ENCODE measurements at places on chromosomes 4 and X.

DNA sequence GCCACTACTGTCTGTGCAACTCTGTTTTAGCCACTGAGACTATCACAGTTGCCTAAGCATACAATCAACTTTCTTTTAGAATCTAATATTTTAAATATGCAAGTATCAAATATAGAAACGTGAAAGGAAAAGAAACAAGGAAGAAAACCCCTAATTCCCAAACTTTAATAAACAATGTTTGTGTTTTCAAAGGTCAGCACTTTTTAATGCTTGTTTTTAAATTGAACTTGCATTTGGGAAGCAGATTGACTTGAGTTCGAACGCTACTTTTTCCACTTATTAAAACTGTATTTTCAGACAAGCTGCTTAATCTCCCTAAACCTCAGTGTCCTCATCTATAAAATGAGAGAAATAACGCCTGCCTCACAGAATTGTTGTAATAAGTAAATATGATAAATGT lies 185.8 kb upstream of the GPC4 start:
- no peak for DNase-seq

- no peak for DNase-seq
These were observed 49.0 kb downstream of the AMMECR1 start for GRCh38 chrX:110268886-110269285.

DNA sequence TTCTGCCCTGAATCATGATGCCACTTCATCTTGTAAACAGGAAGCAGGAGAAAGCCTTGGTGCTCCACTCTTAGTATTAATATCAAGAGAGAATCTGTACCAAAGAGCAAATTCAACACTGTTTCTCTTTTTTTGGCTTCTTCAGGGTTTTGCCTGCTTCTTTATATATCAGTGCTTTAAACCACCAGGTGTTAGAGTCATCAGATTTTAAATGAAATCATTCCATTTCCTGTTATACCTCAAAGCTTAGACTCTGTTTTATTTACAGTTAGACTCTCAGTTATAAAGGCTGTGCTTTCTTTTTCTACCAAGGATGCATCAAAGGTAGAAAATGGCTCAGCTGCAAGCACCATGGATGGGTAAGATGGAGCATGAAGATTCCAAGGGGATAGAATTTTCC lies 350.9 kb downstream of the CAMK2D start:
- DNase-seq, result no peak

- DNase-seq, result no peak
These were observed 311 bp downstream of the RNF113A start for GRCh38 chrX:119871245-119871598.

GRCh38 chr4:146647615-146648460 lies 9.1 kb downstream of the POU4F2 start:
- no peak for DNase-seq

- DNase-seq, result no peak
These were observed 4.9 kb downstream of the ELF2 start for GRCh38 chr4:139171876-139172691.

GRCh38 chr4:82124365-82124764 lies 249.4 kb downstream of the HNRNPD start:
- no peak for DNase-seq

DNA sequence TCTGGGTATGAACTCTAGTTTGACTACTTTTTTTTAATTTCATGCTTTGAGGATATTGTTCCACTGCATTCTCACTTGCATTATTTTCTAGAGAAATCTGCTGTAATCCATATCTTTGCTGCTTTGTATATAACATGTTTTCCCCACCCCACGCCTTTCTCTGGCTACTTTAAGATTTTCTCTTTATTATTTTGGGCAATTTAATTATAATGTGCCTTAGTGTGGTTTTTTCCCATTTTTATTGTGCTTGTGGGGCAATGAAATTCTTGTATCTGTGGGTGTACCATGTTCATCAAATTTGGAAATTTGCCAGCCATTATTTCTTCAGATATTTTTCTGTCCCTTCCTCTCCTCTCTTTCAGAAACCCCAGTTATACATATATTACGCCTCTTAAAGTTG lies 15.1 kb upstream of the PPP2R2C start:
- no peak for DNase-seq

DNA sequence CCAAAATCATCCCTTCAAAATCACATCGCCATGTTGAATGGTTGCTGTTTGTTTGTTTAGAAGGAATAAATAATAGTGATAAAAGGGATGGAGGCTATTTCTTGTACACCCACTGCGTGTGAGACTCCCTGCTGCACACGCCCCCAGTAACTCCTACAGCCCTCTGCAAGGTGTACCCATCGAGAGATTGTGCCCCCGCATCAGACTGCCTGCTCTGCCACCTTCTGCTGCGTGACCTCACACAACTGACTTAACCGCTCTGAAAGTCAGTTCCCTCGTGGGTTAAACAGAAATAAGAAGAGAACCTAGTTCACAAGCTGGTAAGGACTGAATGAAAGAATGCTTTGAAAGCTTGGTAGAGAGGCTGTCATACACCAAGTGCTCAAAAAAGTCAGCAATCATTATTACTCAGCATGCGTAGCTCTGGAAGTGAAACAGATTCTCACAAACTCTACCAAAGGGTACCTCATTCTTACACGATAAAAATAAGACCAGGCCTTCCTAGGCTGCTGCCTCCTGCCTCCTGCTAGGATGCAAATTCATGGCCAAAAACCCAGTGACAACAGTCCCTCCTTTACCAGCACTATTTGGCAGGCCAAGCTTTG lies 147.1 kb downstream of the CPEB2 start:
- DNase-seq, result no peak

GRCh38 chrX:101390664-101391525 lies at the start of gene RPL36A:
Gene RPL36A, plus strand, starts transcription at chrX:101391011. Its CDS starts 33 bp downstream, at chrX:101391044.
- DNase-seq, result peak; percentile 77

- no peak for DNase-seq
These were observed 22.4 kb downstream of the MAP7D3 start for GRCh38 chrX:136228839-136229207.

DNA sequence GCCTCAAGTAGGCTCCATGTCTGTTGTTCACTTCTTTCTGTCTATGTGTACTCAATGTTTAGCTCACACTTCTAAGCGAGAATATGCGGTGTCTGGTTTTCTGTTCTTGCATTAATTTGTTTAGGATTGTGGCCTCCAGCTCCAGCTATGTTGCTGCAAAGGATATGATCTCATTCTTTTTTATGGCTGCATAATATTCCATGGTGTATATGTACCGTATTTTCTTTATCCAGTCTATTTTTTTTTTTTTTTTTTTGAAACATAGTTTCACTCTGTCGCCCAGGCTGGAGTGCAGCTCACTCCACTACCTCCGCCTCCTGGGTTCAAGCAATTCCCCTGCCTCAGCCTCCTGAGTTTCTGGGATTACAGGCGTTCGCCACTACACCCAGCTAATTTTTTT lies 5.7 kb upstream of the TMEM150C start:
- DNase-seq, result no peak

GRCh38 chrX:107700317-107700774 lies 72.0 kb downstream of the PRPS1 start:
- DNase-seq, result no peak

- peak; percentile 6 for DNase-seq
These were observed 344.0 kb downstream of the ACTRT1 start for GRCh38 chrX:127708155-127708554.

DNA sequence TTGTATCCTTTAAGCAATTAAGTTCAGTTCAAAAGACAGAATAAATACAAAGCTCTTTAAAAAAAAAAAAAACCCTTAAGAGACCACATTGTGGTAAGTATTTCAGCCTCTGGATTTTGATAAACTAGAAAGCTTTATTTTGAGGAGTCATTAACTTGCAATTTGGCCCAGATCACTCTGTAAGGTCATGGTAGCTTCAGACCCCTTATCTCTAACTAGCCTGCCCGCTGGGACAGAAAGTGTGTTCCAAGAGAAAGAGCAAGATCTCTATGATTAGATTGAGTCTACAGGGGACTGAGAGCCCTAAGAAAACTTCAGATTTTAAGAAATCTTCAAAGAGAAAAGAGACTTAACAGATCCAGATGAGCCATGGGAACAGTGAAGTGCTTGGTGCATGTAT lies 45.6 kb downstream of the GALNT7 start:
- no peak for DNase-seq

- DNase-seq, result no peak
These were observed 34.6 kb downstream of the LIMCH1 start for GRCh38 chr4:41572516-41572915.

- no peak for DNase-seq
These were observed 220.1 kb downstream of the DLG3 start for GRCh38 chrX:70664726-70665125.

DNA sequence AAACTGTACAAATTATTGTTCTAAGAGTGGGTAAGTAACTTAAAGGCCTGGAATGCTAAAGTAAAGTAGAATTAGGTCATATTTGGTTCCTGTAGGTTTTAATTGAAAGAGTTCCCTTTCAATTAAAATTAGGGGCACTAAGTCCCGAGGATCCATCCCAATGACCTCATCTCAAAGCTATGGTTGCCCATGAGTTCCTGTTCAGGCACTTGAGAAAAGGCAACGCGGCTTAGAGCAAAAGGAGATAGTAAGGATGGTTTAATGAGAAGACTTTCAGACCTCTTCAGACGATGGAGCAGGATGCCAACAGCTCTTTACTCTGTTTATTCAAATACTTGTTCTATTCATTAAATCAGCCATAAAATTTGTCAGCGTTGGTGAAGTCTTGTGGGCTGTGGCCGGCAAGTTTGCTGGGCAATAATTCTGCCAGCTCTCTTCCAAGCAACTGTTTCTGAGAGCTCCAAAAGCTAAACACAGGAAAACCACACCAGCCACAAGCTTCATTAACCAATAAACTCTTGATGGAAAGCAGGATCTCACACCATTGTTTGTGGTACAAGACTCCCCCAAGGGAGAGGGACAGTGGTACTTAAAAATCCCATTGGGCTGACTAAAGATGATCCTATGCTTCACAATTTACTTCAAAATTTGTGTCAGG lies 167.4 kb downstream of the COL4A6 start:
- no peak for DNase-seq

- no peak for DNase-seq
These were observed 1742.8 kb downstream of the PCDH7 start for GRCh38 chr4:32462944-32463343.

DNA sequence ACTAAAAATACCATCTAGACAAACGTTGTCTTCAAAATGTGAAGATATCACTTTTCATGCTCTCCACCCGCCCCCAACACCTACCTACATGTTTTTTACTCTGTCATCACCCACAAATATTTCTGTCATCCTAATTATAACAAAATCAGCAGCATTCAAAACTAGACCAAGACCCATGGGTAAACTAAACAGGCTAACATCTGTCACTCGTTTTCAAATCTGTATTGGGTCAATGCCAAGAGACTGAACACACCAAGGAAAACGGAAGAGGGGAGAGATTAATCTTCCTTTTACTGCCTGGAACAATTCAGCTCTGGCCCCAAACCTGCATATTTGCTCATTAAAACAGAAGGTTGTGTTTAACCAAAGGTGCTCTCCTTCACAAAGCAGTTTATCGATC lies 17.5 kb downstream of the FAM184B start:
- DNase-seq, result no peak

DNA sequence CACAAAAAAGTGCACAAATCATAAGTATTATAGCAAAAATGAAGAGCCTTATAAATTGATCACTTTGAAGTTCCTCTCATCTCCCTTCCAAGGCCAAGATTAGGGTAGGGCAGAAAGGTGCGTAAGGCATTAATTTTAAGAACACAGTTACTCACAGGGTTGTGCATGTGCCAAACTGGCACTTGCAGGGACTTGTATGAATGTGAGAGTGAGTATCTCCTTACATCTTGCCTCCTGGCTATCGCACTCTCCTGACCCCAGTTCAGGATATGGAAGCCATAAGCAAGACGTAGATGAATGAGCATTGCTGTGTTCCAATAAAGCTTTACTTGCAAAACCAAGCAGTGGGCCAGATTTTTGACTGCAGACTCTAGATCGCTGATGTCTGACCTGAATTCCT lies 510.1 kb upstream of the AADAT start:
- no peak for DNase-seq

DNA sequence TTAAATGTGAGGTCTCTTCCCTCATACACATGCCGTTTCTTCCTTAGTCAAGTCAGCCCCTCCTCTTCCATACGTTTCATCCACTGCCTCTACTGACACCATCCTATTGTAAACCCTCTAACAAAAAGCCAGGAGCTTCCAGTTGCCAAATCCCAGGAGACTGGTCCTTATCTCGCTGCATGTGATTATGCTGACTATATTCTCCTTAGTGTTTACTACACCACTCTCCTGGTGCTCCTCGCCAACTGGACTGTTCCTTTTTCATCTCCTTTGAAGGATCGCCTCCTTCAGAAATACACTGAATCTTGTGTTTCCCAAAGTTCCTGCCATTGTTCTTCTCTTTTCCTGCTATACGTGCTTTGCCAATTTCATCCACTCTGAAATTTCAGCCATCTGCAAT lies 27.7 kb downstream of the MAML3 start:
- DNase-seq, result no peak

DNA sequence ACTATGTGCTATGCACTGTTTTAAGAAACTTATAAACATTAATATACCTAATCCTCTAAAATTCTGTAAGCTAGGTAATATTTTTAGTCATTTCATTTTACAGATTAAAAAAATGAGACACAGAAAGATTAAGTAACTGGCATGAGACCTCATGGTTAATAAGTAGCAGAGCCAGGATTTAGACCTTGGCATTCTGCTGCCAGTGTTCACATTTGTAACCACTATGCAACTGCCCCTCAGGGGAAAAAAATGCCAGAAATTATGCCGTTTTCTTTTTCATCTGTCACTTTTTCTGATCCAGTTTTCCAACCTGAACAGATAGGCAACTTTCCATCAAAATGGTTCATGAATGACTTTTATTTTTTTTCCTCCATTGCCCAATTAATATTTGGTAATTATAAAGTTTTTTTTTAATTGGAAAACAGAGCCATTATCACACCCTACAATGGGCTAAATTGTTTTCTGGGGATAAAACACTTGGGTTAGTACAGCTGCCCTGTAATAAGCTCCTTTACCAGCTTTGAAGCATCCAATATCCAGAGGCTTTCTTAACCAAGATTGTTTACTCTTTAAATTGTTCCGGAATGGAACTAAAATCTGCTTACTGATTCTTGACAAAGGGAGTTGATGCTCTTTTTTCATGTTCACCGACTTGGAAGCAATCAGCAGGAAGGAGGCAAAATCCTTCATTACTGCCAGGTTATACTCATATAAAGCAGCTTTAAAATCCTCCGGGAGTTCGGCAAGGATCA lies 56.4 kb upstream of the DDX60 start:
- no peak for DNase-seq

GRCh38 chrX:41369152-41369551 lies 35.2 kb downstream of the DDX3X start:
- no peak for DNase-seq

Data from NCI-H774 (cell line).